ENCODE measurements at places on chromosomes 12 and 14.

GRCh38 chr12:89731089-89731488, 22.5 kb upstream of the ATP2B1 start:
- no peak for DNase-seq

GRCh38 chr12:67501362-67501761, 147.2 kb upstream of the DYRK2 start:
- DNase-seq, result no peak

DNA sequence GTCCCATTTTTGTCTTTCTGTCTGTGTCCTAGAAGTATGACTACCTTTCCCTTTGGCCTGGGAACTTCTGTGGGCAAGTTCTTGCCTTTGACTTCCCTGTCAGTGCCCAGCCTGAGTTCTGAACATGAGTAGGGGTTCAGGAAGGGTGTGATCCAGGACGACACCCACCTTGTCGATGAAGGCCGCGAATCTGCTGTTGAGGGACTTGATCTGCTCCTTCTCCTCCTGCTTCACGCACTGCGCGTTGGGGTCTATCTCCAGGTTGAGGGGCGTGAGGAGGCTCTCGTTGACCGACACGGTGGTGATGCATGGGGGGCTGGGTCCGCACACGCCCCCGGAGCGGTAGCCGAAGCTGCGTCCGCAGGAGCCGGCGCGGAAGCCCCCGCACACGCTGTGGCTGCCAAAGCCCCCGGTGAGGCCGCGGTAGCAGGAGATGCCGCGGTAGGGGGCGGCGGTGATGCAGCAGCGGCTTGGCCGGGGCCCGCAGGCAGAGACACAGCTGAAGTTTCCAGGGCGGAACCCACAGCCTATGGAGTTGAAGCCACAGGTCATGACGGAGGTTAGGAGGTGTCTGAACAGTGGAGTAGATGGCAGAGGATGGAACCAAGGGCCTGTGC, at the start of gene KRT83:
Gene KRT83, minus strand, starts transcription at position 615 of the 617 bp plus-strand sequence. Its CDS starts 63 bp downstream, at position 552.
- no peak for DNase-seq

DNA sequence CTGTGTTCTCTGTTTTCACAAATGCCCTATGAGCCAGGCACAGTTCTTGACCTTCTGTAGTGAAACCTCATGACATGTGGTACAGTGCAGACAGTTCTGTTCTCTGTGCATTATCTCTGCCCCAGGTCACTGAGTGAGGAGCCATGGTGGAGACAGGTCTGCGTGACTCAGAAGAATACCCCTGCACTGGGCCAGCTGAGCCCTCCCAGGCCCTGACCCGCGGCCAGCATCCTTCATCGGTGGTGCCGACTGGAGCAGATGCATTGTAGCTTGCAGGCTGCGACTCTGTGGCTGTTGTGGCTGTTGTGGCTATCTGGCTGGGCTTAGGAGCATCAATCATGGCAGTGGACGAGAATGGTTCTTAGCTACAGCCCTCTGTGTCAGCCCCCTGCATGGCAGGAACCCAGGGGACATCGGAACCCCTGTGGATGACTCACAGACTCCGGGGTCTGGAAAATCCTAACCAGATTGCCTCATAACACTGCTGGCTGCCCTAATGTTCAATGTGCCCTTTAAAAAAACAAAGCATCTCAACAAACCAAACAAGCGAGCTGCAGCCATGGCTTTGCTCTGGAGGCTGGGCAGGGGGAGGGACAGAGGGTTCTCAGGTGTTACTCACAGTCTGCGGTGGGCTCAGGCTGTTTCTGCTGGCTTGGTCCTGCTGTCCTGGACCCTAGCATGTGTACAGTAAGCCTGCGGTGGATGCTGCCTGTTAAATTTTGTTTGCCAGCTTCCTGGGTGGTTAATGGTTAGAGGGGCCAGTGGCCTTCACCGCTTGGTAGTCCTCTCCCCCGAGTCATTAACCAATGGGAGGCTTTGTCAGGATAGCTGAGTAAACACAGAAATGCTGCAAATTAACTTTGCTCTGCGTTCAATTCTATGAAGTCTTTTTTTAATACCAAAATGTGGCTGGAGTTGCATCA, at the start of gene SERPINA6:
Gene SERPINA6, minus strand, starts transcription at position 689 of the 923 bp plus-strand sequence. CDS start 8,688 bp downstream, outside the sequence.
- DNase-seq, result peak; percentile 30

GRCh38 chr14:58836303-58836974, 198.7 kb downstream of the DACT1 start:
- DNase-seq, result no peak

DNA sequence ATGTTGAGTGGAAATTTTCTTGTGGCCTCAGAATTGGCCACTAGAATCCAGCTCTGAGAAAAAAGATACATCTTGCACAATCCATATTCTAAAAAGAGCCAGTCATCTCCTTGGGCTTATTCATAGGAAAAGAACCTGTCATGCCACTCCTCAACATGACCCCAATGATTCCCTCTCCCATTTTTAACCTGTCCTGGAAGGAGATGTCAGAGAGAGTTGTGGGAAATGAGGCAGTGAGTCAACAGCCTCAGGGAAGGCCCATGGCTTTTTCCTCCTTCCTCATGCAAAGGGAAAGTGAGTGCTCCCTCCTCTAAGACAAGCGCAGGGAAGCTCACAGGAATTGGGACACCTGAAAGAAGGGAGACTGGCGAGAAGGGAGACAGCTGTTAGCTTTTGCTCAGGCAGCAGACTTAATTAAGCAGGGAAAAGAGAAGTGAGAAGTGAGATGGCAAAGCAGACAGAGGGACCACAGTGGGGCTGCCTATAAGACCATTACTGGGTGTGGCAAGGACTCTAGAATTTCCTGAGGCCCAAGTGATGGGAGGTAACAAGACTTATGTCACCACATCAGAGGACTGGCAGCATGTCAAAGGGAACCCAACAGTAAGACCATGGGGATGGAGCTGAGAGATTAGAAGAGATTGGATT, 10.2 kb upstream of the DHRS7 start:
- DNase-seq, result no peak

- peak; percentile 33 for DNase-seq
Observed at GRCh38 chr12:53381731-53382630, 2.0 kb downstream of the SP1 start.

- no peak for DNase-seq
Observed at GRCh38 chr12:128644664-128645296, 179.0 kb downstream of the SLC15A4 start.

DNA sequence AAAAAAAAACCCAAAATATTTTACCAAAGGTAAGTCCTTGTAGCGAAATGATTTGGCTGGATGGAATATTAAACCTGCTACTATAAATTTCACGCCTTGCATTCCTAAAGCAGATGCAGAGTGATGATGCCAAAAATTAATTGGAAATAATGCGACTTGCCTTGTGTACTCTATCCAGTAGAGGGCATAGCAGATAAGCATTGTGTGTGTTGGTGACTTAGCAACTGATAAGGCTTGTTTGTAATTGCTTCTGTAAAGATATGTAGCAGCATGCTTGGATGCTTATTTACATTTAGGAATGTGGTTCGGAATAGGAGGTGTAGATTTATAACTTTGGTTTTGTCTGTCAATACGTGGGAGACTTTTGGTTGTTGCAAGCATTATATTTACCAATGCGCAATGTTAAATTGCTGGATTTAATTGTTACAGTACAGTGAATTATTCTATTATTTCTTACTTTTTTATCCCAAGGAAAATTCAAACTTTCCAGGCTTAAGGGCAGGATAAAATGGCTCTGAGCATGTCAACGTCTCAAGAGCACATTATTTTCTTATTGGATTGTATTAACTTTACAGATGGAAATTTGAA, 80.5 kb downstream of the TMEM260 start:
- DNase-seq, result peak; percentile 33

- no peak for DNase-seq
Observed at GRCh38 chr14:32552766-32553165, 223.7 kb downstream of the AKAP6 start.

DNA sequence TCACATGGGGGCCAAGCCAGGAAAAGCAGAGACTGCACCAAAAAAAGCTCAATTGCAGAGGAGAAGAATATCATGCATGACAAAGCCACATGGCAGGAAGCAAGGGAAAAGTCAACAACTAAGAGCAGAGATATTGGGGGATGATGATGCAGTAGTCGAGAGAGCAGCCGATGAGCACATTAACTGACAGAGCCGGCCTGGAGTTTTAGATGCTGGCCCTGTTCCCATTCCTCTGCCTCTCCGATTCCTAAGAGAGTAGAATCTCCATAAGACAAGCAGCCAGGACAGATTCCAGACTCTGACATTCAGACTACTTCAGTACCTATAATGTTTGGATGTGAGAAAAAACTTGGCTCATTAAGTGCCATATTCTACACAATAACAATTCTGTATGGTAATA, 155.9 kb downstream of the KCNH5 start:
- peak; percentile 16 for DNase-seq

- DNase-seq, result no peak
Observed at GRCh38 chr14:57999471-57999870, 133.6 kb upstream of the SLC35F4 start.
